ENCODE measurements at places on chromosomes 6 and 20. TPM values are rescaled to one million over a fixed set of nuclear protein-coding genes. Genes with fewer than 3 reads are reported as not detected.
A peak's percentile ranks its signal among the peaks of the same experiment; 100 is the strongest.

- DNase-seq = peak; percentile 21
Measured at GRCh38 chr20:3158968-3159431, 665 bp downstream of the FASTKD5 start.

DNA sequence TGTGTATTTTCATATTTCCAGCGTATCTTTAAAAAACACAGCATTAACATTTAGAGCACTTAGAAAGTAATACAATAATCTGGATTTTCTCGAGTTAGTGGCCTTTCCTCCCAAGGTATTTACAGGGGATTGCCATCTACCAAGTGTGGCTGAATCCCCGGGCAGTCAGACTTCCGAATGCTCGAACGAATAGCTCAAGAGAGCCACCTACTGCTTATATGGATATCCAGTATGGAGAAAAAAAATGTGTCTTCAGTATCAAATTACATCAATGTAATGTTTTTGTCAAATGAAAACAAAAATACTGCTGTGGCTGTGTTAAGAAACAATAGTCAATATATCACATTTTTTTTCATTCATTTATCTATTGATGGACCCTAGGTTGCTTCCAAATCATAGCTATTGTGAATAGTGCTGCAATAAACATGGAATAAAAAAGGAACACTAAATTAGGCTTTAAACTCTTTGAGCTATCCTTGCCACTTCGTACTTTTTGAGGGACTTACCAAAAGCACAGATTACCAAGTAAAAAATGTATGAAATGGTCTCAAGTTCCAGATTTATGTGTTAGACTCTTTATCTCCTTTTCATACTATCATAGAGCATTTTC lies 654.5 kb upstream of the PTCHD4 start:
- peak; percentile 64 for DNase-seq

- no peak for DNase-seq
Measured at GRCh38 chr6:12356983-12357972, 67.1 kb downstream of the EDN1 start.

DNA sequence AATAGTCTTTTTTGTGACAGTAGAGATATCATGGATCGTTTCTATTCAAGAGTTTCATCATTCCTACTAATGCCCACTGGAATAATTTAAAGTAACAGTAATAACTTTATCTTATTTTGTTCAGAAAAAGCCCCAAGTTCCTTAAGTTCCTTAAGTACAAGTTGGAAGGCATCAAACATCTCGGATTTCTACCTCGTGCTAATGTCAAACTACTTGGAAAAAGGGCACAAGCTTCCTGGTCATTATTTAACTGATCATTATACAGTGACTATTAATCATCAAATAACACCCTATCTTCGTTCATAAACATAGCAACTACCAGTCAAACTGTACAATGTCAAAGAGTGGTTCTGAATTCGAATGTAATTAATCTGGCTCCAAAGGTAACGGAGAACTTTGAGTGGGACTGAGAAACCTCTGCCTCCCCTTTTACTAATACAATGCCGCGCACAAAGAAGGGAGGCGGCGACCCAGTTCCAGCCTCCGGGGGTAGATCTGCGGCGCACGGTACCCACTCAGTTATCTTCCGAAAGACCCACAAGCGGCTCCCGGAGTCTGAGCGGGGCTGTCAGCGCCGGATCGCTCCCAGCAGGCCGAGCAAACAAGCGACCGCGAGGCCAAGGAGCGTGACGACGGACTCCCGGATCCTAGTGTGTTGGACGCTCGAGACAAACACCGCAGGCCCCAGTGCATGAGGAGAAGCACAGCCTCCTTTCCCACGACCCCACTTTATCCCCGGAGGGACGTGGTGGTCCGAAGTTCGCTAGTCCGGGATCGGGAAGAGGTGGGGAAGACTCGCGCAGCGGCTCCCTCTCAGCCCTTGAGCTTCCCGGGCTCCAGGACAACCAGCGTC lies 716 bp downstream of the SHPRH start:
- peak; percentile 23 for DNase-seq

GRCh38 chr6:83962582-83962981 lies 71.0 kb upstream of the MRAP2 start:
- no peak for DNase-seq

DNA sequence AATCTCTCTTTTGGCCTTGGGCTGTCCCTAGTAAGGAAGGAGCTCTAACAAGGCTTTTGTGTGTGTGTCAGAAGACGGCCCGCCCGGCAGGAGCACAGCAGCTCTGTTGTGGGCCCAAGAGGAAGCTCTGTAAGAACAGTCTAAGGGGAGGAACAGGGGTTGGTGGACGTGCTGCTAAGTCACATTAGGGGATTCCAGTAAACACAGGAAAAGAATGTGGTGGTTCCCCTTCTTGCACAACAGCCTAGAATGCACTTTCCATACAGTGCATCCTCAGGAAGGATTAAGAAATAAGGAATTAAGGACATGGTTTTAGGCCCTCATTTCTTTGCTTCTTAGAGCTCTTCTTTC lies 114.5 kb downstream of the RNF144B start:
- peak; percentile 21 for DNase-seq

- no peak for DNase-seq
Measured at GRCh38 chr6:1136827-1137226, 175.1 kb upstream of the FOXQ1 start.

DNA sequence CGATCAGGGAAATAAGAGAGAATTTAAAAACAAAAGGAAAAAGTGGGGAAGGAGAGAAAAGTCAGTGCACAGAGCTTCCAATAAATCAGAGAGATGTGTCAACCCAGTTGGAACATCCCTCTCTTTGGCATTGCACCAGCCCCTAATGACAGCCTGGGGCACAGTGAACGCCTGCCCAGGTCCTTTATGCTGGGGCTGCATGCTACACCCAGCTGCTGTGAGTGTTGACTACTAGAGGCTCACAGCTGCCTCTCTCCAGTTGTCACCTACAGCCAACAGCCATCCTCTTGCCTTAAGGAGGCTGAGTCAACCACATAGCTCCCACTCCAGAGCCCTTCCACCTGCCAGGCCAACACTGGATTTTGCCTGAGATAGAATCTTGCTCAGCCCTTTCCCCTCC lies 19.0 kb downstream of the OR2H2 start:
- DNase-seq = no peak

GRCh38 chr20:11136691-11137090 lies 462.9 kb upstream of the JAG1 start:
- DNase-seq = no peak

GRCh38 chr6:7697820-7698623 lies 27.9 kb upstream of the BMP6 start:
- DNase-seq = peak; percentile 55

DNA sequence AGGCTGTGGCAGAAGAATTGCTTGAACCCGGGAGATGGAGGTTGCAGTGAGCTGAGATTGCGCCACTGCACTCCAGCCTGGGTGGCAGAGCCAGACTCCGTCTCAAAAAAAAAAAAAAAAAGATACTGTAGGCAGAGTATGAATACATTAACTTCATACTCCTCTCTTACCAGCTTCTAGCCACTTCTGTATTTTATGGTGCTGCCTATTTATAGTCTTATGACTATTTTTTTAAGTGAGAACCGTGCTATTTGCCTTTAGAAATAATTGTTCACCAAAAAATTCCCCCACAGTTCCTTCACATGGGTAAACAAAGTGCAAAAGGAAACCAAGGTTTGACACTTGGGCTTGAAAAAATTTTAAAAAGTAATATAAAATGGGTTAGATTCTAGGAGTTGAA lies 1.5 kb upstream of the SNRNP48 start:
- DNase-seq = no peak

DNA sequence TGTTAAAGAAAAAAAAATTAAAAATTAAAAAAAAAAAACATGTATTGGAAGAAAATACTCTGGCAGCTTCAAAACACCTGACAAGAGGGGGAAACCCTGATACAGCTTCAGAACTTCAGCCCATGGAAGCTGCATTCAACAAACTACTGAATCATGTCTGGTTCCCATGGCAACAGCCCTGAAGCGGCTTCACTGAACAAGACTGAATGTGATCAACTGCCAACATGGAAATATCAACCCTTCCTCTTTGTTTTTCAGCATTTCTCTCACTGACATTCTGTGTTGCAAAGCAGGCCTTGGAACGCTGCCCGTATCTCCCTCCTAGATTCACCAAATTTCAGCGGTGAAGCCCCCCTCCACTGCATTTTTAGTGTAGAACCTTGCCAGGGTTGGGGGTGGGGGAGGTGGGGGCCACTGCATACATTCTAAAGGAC lies 91.3 kb upstream of the SHLD1 start:
- DNase-seq = peak; percentile 78

DNA sequence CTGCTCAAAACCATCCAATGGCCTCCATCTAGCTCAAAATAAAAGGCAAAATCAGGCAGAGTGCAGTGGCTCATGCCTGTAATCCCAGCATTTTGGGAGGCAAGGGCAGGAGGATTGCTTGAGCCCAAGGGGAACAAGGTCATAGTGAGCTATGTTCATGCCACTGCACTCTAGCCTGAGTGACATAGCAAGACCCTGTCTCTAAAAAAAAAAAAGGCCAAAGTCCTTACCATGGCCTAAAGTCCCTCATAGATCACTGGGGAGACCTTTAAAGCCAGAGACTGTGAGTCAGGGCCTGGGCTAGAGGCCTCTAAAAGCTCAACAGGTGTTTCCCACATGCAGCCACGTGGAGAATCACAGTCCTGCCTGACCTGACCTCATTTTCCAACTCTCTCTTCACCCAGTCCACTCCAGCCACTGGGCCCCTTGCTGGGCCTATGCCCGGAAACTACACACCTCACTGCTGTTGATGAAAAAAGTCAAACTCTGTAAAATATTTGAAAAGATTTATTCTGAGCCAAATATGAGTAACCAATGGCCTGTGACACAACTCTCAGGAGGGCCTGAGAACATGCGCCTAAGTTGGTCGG lies 28.2 kb upstream of the TAB2 start:
- no peak for DNase-seq

DNA sequence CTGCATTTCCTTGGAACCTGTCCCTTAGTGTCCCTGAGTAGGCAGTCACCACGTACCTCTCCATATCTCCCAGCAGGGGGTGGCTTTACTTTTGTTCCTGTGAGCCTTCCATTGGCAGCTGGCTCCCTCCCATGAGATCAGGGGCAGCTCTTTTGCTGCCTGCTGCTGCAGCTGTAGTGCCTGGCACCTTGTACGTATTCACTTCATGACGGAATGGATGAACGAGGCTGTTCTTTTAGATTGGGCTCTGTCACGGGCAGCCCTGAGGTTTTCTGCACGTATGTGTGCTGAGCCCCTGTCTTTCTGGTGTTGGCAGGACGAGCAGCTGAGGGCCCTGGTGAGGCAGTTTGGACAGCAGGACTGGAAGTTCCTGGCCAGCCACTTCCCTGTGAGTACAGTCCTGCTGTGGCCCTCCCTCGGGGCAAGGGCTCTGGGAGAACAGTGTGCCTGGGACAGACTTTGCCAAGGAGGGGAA lies 14.6 kb downstream of the MYBL2 start:
- DNase-seq = no peak

- no peak for DNase-seq
Measured at GRCh38 chr6:133748628-133749027, 140.3 kb upstream of the TCF21 start.

- DNase-seq = no peak
Measured at GRCh38 chr6:107510108-107510507, 20.2 kb downstream of the SOBP start.

DNA sequence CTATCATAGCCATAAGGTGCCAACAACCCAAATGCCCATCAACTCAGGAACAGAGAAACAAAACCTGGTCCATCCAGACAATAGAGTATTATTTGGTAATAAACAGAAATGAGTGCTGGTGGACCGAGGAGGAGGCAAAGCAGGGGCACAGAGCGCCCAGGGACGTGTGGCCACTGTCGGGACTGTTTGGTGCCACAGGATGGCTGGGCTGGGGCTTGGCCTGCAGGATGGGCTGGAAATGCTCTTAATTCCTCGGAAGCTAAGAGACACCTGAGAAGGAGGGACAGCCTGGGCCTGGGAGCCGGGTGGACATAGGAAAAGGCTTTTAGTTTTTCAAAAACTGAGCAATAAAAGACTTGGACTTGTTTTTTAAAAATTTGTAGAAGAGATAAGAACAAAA lies 216.4 kb downstream of the DLL1 start:
- no peak for DNase-seq

GRCh38 chr6:39527792-39528564 lies 197.2 kb downstream of the KIF6 start:
- no peak for DNase-seq

GRCh38 chr6:27816906-27817305 lies 95.3 kb downstream of the OR2B2 start:
- no peak for DNase-seq

GRCh38 chr6:14951704-14952103 lies 294.2 kb upstream of the JARID2 start:
- no peak for DNase-seq

GRCh38 chr6:7414811-7415210 lies 25.2 kb downstream of the RIOK1 start:
- peak; percentile 69 for DNase-seq

GRCh38 chr6:89148016-89148750 lies 2.3 kb downstream of the PM20D2 start:
- no peak for DNase-seq

GRCh38 chr6:28117386-28118050 lies 6.9 kb upstream of the ZSCAN16 start:
- DNase-seq = no peak

GRCh38 chr6:109088995-109089394 lies 5.7 kb downstream of the SESN1 start:
- DNase-seq = no peak

GRCh38 chr6:17851001-17851719 lies 136.3 kb downstream of the KIF13A start:
- no peak for DNase-seq

GRCh38 chr6:146548898-146549374 lies 5.3 kb downstream of the RAB32 start:
- DNase-seq = no peak

GRCh38 chr6:135185483-135185882 lies 4.4 kb downstream of the MYB start:
- no peak for DNase-seq

DNA sequence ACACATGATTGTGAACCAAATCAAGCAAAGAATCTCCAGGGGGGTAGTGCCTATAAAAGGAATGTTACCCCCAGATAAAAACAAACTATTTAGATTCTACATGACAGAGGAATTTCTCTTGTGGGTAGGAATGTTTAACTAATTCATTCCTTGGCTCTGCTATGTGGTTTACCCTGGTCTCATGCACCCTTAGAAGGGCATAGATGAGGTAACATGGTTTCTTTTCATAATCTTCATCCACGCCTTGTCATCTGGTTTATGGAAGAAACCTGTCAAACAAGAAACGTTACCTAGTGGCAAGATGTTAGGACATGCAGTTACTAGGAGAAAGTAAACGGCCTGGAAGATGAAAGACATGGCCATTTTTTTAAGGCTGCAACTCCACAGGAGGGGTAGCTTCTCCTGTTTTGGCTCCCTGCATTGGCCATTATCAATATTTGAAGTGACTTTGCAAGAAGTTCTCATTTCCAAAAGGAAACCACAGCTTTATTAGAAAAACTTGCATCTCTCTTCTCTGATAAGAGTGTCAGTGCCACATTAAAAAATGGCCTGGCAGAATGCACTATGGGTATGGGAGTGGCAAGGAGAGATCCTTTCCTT lies 45.5 kb downstream of the STX11 start:
- DNase-seq = peak; percentile 60

Gene WFDC12
- not detected for total RNA-seq

Gene TAP1
- 68.3 TPM for total RNA-seq

Gene ZC2HC1B
- total RNA-seq = not detected

Gene PRL
- total RNA-seq = not detected

Gene ARMC12
- 0.24 TPM for total RNA-seq

Gene CST5
- not detected for total RNA-seq

Gene ANKRD66
- not detected for total RNA-seq

Gene PAX1
- total RNA-seq = not detected

Gene DHX35
- 12.1 TPM for total RNA-seq

Gene SLA2
- total RNA-seq = not detected

Gene ZNF391
- total RNA-seq = 3.3 TPM

Gene KIF13A
- total RNA-seq = 22.9 TPM

Gene CABLES2
- 12.9 TPM for total RNA-seq

Gene NOTCH4
- 1.6 TPM for total RNA-seq

Gene LY6G6F
- not detected for total RNA-seq

Gene PHACTR1
- total RNA-seq = 0.55 TPM
